ENCODE measurements at places on chromosomes 1 and 21.

DNA sequence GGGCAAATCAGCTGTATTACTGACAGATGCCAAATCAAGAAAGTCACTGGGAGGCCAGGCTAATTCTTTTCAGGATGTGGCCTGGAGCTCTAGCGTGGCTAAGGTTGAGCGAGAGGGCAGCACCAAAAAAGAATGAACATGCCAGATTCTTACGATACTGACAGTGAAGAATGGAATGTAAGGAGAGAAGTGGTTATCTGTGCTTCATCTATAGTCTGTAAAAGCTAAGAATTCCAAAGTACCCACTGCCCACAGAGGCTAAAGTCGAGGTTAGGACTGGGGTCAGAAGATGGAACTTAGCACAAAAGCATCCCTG lies 32.7 kb downstream of the TFAP2E start:
- no peak for DNase-seq

DNA sequence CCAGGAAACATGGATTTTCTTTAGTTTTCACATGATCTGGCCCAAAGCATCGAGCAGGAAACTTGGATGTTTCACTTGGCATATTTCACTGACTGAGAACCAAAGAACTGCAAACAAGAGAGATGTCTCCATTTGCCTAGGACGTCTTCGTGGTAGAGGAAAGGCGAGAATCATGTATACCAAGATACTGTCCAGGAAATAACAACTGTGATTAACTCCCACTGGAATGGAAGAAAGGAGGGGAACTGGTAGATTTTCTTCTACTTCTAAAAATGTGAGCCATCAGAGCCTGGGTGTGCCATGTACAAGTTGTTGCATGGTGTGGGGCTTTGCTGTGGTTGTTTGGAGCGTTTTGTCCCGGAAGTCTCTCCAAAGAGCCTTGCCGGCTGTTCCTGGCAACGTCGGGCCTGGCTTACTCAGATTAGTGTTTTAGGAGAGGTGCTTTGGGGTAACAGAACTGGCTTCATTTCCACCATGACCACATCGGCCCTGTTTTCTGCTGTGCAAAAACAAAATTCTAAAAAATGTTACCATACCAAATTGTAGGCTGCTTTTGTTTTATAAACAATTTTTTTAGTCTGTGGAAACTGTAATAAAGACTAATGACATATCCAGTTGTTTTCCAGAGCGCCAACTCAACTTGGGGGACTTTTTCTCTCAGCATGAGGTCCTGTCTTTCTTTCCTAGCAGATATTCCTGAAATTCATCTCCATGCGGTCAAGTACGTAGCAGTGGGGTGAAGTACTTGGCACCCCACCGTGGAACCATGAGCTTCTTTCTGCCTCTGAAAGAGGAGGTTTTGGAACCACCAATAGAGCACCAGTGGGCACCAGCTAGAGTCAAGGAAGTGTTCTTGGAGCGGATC lies 118.3 kb downstream of the TM2D1 start:
- peak; percentile 17 for DNase-seq

- no peak for DNase-seq
Observed at GRCh38 chr1:147099192-147099591, 73.1 kb downstream of the PRKAB2 start.

DNA sequence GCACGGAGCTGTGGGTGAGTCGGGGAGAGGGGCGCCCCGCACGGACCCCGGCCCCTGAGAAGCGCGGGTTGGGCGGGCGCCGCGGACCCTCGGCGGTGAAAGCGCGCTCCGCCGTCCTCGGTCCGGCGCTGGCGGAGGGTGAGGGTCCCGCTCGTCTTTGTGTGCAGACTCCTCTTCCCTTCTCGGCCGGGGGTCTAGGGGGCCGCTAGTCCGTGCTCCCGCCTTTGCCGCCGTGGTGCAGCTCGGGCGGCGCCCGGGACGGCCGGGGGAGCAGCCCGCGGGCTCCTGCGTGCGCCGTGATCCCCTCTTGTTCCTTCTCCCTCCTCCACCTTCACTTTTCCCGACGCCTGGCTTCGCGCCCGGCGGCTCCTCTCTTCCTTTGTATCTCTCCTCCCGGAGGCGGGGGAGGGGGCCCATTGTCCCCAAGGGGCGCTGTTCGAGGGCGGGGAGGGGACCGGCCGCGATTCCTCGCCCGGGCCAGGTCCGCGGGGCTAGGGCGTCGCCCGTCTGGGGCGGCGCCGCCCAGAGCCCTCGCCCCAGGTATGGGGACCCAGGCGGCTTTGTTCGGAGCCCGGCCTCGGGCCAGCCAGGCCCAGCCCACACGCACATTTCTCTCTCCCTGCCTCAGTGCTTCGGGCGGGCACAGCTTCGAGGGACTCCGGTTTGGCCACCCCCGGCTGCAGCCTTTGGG lies 519 bp downstream of the FNBP1L start:
- peak; percentile 91 for DNase-seq

GRCh38 chr1:98931128-98931835 lies 73.4 kb downstream of the PLPPR5 start:
- no peak for DNase-seq

DNA sequence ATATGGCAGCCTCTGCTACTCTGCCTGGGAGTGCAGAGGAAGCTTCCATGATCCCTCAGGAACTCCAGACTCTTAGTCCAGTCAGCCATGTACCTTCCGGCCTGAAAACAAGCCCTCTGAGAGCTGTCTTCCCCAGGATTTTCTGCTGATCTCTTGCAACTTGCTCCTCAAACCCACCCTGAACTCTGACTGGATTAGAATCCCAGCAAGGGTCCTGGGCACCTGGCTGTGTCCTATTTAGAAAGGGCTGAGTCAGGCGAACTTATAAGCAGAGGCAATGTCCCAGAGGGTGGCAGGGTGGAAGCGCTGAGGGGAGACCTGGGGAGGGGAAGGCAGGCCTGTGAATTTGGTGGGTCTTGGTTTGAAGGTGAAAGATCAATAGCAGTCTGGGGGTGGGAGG lies 184.5 kb upstream of the EDN2 start:
- no peak for DNase-seq

GRCh38 chr1:109281680-109282496 lies 1.1 kb downstream of the PSRC1 start:
- DNase-seq, result no peak

DNA sequence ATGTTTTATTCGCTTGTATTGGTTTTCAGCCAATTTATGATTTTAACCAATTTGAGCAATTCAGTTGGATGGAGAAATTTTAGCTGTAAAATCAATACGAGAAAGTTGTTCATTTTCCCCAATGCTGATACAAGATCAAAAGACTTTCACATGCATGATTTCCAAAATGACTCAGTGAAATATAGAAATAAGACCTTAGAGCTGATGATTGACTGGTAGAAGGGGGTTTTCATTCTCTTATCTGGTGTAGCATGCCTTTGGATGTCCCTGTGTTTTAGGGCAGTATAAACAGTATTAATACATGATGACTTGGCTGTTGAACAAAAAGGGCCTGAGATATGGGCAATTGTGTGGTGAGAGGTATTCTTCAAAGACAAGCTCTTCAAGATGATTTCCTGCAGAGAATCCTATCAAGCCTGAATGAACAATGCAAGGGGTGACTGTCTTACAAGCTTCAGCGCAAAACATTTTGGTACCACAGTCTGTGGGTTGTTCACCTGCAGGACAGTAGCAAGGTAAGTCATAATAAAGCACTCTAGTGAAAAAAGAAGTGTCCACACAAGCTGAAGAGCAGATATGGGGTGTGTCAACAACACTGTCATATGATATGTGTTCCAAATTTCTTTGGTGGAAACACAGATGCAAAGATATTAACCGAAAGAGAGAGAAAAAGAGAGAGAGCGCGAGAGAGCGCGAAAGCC lies 156.2 kb downstream of the TNFSF18 start:
- DNase-seq, result no peak

GRCh38 chr1:19360843-19361610 lies 48.9 kb downstream of the SLC66A1 start:
- DNase-seq, result no peak

DNA sequence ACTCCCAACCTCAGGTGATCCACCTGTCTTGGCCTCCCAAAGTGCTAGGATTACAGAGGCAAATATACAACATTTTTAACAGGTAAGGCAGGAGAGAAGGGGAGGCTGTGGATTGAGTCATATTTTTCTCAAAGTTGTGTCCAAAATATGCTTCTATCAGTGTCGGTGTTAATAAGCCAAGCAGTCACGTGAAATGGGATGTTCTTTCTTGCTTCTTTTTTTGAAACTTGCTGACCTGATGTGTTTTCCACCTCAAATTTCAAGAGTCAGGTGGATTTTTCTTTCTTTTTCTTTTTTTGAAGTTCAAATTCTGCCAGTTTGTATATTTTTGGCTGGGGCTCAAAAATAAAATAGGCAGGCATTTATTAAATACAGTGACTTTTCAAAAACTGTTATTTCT lies 91.5 kb downstream of the PCP4 start:
- DNase-seq, result no peak

DNA sequence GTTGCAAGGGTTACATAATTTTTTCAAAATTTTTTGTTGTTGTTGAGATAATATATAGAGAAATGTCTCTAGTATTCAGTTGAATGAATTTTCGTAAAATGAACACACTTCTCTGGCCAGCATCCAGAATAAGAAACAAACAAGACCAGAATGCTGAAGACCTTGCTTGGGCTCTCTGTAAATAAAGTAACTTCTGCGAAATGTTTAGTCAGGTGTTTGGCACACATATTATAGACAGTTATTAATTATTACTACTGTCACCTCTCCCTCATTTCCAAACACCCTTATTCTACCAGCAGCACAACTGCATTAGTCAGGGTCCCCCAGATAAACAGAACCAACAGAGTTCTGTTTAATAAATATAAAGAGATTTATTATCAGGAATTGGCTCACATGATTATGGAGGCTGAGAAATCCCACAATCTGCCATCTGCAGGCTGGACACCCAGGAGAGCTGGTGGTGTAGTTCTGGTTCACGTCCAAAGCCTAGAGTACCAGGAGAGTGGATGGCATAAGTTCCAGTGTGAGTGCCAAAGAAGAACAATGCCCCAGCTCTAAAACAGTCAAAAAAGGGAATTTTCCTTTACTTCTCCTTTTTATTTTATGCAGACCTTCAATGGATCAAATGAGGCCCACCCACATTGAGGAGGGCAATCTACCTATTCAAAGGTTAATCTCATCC lies 44.1 kb upstream of the KCND3 start:
- no peak for DNase-seq

GRCh38 chr1:153883223-153883622 lies 39.5 kb downstream of the GATAD2B start:
- no peak for DNase-seq

- DNase-seq, result peak; percentile 81
Observed at GRCh38 chr1:104648269-104648691, 898.6 kb downstream of the AMY1C start.

DNA sequence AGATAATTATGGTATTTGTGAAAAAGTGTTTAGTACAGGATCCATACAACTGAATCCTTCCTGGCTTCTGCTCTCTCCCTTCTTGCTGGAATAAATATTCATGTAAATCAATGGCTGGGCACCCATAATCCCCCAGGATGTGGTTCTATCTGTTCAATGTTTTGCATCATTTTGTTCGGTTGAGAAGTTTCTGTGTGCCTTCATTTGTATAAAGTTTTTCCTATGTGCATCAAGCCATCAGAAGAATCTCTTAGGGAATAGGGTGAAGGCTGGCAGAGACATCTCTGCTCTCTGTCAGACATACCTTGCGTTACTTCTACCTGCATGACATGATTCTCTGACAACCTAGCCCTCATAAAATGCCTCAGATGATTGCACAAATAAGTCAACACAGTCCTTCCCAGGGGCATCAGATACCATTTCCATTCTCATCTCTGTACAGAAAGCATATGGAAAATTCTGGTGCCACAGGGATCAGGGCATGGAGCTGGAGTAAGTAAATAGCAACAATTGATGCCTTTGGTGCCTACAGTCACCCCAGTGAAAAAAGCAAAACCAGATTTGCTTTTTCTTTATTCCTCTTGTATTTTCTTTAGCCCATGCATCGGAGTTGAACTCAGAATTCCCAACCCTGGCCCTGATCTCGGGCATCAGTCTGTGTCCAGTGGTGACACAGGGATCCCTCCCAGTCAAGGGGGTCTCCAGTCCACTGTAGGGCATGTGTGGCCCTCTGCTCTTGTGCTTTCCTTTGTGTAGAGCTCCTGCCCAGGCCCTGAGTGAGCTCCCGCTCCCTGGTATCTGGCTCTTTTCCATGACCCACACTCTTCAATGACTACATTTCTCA lies 39.7 kb upstream of the ATP1A1 start:
- DNase-seq, result no peak

GRCh38 chr1:149979972-149980540 lies 30.5 kb downstream of the OTUD7B start:
- no peak for DNase-seq

GRCh38 chr21:35239811-35240219 lies 190.7 kb upstream of the RUNX1 start:
- peak; percentile 91 for DNase-seq

DNA sequence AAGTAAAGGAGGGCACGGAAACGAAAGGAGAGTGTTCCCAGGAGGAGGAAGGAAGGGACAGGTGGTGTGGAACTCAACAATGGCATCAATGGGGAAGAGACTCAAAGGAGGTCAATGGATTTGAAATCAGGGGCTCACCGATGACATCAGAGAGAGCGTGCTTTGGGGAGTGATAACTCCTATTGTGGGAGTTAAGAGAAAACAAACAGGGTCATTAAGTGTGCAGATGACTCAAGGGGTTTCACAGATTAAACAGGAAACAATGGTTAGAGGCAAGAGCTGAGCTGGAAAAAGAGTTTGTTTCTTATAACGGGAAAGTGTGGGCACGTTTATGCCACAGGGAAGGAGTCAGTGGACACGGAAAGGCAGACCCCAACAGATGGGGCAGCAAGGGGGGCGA lies 629.1 kb downstream of the SMYD3 start:
- no peak for DNase-seq

- no peak for DNase-seq
Observed at GRCh38 chr1:112702420-112703261, 4.3 kb downstream of the RHOC start.

- no peak for DNase-seq
Observed at GRCh38 chr1:115437196-115437595, 99.1 kb upstream of the NGF start.

- DNase-seq, result no peak
Observed at GRCh38 chr1:200415227-200415626, 5.4 kb upstream of the ZNF281 start.

GRCh38 chr21:39805983-39806382 lies 61.0 kb downstream of the IGSF5 start:
- no peak for DNase-seq

GRCh38 chr1:230248016-230248888 lies 177.9 kb downstream of the PGBD5 start:
- DNase-seq, result no peak
